Activated effector memory CD4-positive, alpha-beta T cell treated with anti-CD3 and anti-CD28 coated beads, Interleukin-2, amount 50 U/mL, for 16 hours (primary cell): ENCODE measurements at places on chromosomes 2 and 18.
A peak's percentile ranks its signal among the peaks of the same experiment; 100 is the strongest.

DNA sequence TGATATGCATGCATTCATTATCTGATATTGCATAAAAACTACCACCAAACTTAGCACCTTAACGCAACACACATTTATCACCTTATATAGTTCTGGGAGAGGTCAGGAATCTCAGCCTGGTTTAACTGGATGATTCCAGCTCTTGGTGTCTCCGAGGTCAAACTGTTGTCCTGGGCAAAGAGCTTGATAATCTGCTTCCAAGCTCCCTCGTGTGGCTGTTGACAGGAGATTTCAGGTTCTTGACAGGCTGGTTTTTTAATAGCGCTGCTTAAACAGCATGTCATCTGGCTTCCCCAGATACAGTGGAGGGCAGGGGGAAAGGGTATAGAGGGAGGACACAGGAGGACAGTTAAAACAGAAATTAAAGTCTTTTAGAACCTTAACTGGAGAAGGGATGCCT is 785.0 kb downstream of the CNTNAP5 start:
- DNase-seq = no peak

GRCh38 chr2:222318026-222318711 is 19.4 kb upstream of the PAX3 start:
- DNase-seq = peak; percentile 80

DNA sequence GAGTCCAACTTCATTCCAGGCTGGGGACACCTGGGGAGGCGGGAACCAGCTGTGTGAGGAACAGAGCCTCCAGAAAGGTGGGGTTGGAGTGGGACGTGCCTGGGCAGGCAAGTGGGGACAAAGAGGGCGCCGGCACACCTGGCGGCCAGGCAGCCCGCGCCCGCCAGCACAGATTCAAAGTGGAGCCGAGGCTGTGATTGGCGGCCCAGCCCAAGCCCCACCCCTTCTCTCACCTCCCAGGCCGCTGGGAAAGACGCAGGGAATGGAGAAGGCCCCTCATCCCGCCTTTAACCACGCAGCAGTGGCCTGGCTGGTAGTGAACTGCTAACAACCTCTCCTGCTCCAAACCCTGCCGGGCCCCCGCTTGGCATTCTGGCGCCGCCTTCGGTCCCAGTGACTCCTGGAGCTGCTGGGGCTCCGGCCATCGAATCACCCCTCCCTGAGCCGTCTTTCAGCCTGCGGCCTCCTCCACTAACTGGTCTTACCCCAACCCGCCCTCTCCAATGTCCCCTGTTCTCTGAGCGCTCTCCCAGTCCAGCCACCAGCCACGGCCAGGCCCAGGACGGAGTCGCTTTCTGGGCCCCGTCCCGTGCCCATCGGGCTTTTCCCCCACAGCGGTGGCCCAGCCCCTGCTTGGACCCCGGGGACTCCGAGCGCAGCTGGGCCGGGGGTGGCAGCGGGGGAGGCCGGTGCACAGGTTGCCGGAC is 27.9 kb upstream of the PTMA start:
- no peak for DNase-seq

- no peak for DNase-seq
These were observed 42.6 kb downstream of the GLI2 start for GRCh38 chr2:120778244-120778643.

DNA sequence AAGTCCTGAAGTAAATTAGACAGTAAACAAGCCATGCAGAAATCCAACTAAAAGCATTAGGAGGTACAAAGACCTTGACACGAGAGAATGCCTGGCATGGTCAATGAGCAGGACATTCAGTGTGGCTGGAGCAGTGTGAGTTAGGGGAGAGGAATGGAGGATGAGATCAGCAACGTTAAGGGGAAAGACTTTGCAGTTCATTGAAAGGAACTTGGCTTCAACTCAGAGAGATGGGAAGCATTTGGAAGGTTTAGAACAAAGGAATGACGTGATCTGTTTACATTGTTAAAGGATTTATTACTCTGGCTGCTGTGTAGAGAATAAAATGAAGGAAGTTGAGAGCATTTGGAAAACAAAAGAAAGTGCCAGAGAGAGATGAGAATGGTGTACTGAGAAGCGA is 621.3 kb downstream of the XIRP2 start:
- DNase-seq = no peak

DNA sequence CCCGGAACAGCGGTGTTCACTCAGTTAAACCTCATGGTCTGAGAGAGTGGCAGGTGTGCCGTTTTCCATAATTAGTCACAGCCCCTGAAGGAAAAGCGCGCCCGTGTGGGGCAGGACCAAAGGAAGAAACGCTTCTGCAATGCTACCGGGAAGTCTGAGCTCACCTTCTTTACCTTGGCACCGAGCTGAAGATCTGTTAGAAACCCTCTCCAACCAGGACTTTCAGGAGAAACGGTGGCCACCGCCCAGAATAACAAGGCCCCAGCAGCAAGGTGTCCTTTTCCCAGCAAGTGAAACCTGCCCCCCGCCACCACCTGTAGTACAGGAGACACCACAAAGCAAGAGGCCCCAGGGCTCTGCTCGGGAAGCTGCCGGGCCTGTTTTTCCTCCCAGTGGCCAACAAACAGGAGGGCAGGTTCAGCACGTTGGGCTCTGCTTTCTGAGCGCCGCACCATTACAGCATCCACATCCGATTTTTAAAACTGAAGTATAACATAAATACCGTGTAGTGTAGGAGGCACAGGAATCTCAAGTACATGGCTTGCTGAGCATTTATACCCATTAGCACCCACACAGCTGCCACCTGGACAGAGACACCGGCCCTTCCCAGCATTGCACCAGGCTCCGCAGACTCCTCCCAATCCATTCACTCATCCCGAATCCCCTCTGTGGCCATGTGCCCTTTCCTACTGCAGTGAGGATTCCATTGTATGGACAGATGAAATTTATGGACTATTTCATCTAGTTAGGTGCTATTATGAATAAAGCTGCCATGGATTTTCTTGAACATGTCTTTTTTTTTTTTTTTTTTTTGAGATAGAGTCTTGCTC is 121.8 kb upstream of the RIOK3 start:
- DNase-seq = no peak

- no peak for DNase-seq
These were observed 229.3 kb downstream of the TGIF1 start for GRCh38 chr18:3679241-3679640.

- no peak for DNase-seq
These were observed 19.7 kb upstream of the SFXN5 start for GRCh38 chr2:73091164-73091563.

DNA sequence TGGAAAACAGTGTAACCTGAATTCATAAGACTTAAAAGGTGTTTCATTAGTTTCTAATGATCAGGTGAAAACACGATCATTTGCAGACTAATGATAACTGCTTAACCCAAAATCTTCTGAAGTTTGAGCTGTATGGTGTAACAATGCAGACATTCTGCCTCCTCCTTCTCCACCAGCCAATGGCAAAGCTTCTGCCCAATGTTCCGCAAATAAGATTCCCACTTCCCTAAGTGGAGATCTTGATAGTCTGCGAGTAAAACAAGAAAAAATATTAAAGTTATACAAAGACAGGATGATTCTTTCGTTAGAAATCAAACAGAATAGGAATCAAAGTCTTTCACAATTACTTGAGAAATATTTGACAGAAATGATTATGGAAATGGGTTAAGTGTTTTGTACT is 8.1 kb downstream of the C2orf42 start:
- no peak for DNase-seq

DNA sequence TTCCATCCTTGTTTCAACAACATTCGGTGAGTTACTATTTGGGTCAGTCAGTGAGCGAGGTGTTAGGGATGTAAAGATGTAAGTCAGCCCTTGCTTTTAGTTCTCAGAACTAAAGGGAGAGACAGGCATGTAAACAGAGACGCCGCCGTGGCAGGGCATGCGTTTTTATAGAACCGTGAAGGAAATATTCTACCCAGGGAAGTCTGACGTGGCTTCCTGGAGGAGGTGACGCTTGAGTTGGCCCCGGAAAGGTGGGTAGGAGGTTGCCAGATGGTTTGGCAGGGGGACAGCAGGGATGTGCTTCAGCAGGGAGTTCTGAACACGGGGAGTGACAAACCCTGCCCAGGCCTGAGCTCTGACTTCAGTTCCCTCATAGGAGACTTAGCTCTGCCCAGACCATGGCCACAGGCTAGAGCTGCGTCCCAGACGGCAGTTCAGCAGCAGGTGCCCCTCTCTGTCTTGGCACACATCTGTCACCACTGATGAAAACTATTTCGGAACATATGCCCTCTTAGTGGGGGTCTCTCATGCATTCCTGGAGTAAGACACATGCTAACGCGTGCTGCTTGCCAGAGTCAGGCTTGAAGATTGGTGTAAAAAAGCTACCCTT is 23.4 kb upstream of the RPL31 start:
- DNase-seq = peak; percentile 56

DNA sequence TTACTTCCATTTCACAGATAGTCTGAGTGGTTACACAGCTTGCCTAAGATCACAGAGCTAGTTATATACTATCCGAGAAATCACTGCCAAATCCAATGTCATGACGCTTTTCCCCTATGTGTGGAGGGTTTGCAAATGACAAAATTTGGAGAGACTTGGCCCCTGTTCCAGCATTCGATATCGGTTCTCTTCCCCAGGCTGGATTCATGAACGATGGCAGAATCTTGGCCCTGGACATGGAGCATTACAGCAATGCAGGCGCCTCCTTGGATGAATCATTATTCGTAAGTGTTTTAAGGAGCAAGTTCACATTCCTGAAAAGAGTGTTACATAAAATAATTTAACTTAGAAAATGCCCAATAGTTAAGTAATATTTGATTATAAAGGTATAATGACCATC is 55.1 kb downstream of the AOX1 start:
- no peak for DNase-seq

- peak; percentile 71 for DNase-seq
These were observed 149.6 kb downstream of the IRS1 start for GRCh38 chr2:226649871-226650660.

DNA sequence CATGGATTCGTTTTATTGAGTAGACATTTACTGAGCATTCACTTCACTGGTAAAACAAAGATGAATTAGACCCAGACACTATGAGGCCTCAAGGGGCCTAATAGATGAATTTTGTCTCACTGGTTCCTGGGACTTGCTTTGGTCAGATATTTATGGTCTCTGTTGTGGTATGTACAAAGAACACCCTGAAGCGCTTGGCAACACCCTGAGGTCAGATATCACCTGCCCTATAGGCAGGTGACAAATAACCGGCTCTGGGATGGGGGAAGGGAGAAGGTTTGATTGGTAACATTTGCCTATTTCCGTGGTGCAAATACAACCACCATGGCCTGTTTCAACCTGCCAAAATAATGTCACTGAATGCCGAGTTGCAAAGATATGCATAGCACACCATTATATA is 105.6 kb upstream of the STON1 start:
- no peak for DNase-seq

DNA sequence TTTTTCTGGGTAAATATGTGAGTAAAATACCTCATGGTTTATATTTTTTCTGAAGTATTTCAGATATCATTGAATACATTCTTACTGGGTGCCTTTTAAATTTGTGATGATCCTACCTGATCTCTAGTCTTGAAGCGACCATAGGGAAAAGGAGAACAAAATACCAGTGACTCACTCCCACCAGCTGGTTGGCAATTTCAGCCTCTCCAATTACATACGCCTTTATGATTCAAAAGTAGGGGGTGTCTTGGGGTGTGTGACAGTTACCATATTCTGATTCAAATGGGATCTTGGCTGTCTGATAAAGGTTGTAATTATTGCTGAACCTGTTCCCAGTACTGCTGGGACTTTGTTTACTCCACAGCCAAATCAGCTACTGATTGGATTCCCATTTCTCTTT is 175.9 kb upstream of the NXPH2 start:
- DNase-seq = no peak

GRCh38 chr2:68279691-68280090 is 27.4 kb upstream of the PPP3R1 start:
- no peak for DNase-seq

- no peak for DNase-seq
These were observed 35.7 kb upstream of the GPR155 start for GRCh38 chr2:174522553-174522952.

DNA sequence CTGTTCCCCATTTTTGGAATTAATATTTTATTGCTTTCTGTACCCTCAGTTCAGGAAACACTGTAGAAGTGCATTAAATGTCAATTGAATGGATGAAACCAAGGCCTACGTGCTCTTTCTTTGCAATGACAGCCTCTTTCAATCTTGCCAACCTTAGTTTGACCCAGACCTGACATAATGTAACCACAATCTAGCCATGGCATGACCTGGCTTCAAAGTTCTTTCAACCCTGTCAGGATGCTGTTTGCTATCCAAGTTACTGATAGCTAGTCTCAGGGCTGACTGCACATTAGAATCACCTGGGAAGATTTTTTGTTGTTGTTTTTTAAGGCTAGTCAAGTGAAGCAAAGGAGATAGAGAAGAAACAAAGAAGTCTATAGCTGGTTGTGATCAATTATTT is 190.9 kb upstream of the PKDCC start:
- no peak for DNase-seq

GRCh38 chr2:182101263-182101662 is 115.6 kb downstream of the PPP1R1C start:
- no peak for DNase-seq

- DNase-seq = no peak
These were observed 674.3 kb upstream of the REG3G start for GRCh38 chr2:78351208-78351607.

DNA sequence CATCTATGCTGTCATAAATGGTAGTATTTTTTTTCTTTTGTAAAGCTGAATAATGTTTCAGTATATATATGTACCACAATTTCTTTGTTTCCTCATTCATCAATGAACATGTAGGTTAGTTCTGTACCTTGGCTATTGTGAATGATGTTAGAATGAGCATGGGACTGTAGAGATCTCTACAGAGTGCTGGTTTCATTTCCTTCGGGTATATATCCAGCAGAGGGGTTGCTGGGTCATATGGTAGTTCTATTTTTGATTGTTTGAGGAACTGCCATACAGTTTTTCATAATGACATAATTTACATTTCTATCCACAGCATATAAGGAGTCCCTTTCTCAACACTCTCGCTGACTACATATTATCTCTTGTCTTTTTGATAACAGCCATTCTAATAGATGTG is 243.5 kb downstream of the CDH7 start:
- DNase-seq = no peak

DNA sequence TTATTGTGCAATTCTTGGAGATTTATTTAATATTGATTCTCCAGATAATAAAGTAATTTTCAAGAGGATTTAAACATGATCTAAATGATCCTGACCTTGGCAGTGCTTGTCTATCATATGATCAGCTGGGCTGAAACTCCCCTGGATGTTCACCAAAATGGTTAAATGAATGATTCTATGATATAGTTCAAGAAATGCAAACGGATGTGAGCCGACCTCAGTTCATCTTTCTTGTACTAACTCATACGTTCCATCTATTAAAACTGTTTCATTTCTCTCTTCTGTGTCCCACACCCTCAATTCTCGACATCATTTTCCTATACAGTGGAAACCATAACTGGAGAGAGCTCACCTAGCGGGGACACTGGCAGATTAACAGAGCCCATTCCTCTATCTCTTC is 281.7 kb upstream of the CCDC68 start:
- DNase-seq = no peak

- no peak for DNase-seq
These were observed 83.2 kb upstream of the DTNB start for GRCh38 chr2:25756536-25756935.

GRCh38 chr2:169771021-169771420 is 27.6 kb upstream of the SSB start:
- no peak for DNase-seq
